A172 (cell line): ENCODE measurements at places on chromosomes 16 and 17. TPM values are rescaled to one million over a fixed set of nuclear protein-coding genes. Genes with fewer than 3 reads are reported as not detected.

The CASKIN1 gene
- total RNA-seq, result 0.46 and 1.5 TPM in 2 replicates

The CACNA1H gene
- total RNA-seq, result 2.0 and 3.4 TPM in 2 replicates

The ASPA gene
- total RNA-seq, result 0.09 TPM in 1 of 2 replicates, not detected in the other

The CCL3 gene
- not detected in 2 replicates for total RNA-seq

The KRT17 gene
- 0.29 TPM in 1 of 2 replicates, not detected in the other for total RNA-seq
